Heart right ventricle (tissue), 16 donors: ENCODE measurements at places on chromosomes 2 and 18. TPM values are rescaled to one million over a fixed set of nuclear protein-coding genes. Genes with fewer than 3 reads are reported as not detected.

The SIX2 gene
- polyA plus RNA-seq: 1.9 TPM

The C2orf66 gene
- polyA plus RNA-seq: not detected

The CHRNG gene
- polyA plus RNA-seq: not detected

The CNDP1 gene
- 0.12 TPM for polyA plus RNA-seq

The BMPR2 gene
- 10.2 TPM for polyA plus RNA-seq

The SLC19A3 gene
- polyA plus RNA-seq: 0.81 TPM

The TCF7L1 gene
- 8.9 TPM for polyA plus RNA-seq

The PREB gene
- polyA plus RNA-seq: 73.7 TPM

The SNORC gene
- polyA plus RNA-seq: 1.6 TPM

The PASK gene
- polyA plus RNA-seq: 2.5 TPM

The INSIG2 gene
- 9.6 TPM for polyA plus RNA-seq

The INHBB gene
- 3.6 TPM for polyA plus RNA-seq

The CDCA7 gene
- polyA plus RNA-seq: 0.33 TPM

The STK11IP gene
- 15.4 TPM for polyA plus RNA-seq

The PAIP2B gene
- 7.2 TPM for polyA plus RNA-seq

The ZNF519 gene
- polyA plus RNA-seq: 1.8 TPM

The RGPD6 gene
- polyA plus RNA-seq: 4.5 TPM

The EHBP1 gene
- 9.5 TPM for polyA plus RNA-seq

The ATP9B gene
- polyA plus RNA-seq: 8.5 TPM

The AMER3 gene
- polyA plus RNA-seq: not detected

The UGT1A1 gene
- not detected for polyA plus RNA-seq

The PXDN gene
- polyA plus RNA-seq: 19.1 TPM

The SOWAHC gene
- polyA plus RNA-seq: 1.2 TPM

The DPP10 gene
- polyA plus RNA-seq: not detected

The ALPP gene
- not detected for polyA plus RNA-seq

The DIPK1C gene
- 0.70 TPM for polyA plus RNA-seq

The GCG gene
- 0.32 TPM for polyA plus RNA-seq

The CRYGD gene
- not detected for polyA plus RNA-seq

The ZSWIM2 gene
- not detected for polyA plus RNA-seq

The RTP5 gene
- polyA plus RNA-seq: not detected

The PPP1R1C gene
- polyA plus RNA-seq: 4.9 TPM

The KLHL41 gene
- 32.5 TPM for polyA plus RNA-seq

The KANSL1L gene
- 4.0 TPM for polyA plus RNA-seq

The RNF138 gene
- 5.4 TPM for polyA plus RNA-seq

The OLA1 gene
- 81.7 TPM for polyA plus RNA-seq

The C2orf78 gene
- polyA plus RNA-seq: not detected

The TMEM178A gene
- polyA plus RNA-seq: 6.2 TPM

The MAPK4 gene
- polyA plus RNA-seq: 7.5 TPM

The DUSP19 gene
- polyA plus RNA-seq: 2.6 TPM

The COBLL1 gene
- polyA plus RNA-seq: 5.0 TPM

The CTAGE1 gene
- not detected for polyA plus RNA-seq

The NETO1 gene
- not detected for polyA plus RNA-seq

The CTIF gene
- polyA plus RNA-seq: 74.1 TPM

The ATOH8 gene
- polyA plus RNA-seq: 35.2 TPM

The SERPINB2 gene
- 0.12 TPM for polyA plus RNA-seq

The GYPC gene
- 146 TPM for polyA plus RNA-seq

The CCDC148 gene
- 0.51 TPM for polyA plus RNA-seq

The EGR4 gene
- not detected for polyA plus RNA-seq

The NOSTRIN gene
- polyA plus RNA-seq: 11.6 TPM

The NT5DC4 gene
- not detected for polyA plus RNA-seq

The CDH2 gene
- 101 TPM for polyA plus RNA-seq

The EVA1A gene
- 0.73 TPM for polyA plus RNA-seq

The COPS9 gene
- polyA plus RNA-seq: 495 TPM

The CPO gene
- 0.07 TPM for polyA plus RNA-seq

The GALR1 gene
- polyA plus RNA-seq: 0.01 TPM
